Fibroblast of upper back skin (primary cell): ENCODE measurements at places on chromosomes 7 and 10.

GRCh38 chr10:102408728-102409603 is 9.6 kb downstream of the PSD start:
- DNase-seq = peak; percentile 43

DNA sequence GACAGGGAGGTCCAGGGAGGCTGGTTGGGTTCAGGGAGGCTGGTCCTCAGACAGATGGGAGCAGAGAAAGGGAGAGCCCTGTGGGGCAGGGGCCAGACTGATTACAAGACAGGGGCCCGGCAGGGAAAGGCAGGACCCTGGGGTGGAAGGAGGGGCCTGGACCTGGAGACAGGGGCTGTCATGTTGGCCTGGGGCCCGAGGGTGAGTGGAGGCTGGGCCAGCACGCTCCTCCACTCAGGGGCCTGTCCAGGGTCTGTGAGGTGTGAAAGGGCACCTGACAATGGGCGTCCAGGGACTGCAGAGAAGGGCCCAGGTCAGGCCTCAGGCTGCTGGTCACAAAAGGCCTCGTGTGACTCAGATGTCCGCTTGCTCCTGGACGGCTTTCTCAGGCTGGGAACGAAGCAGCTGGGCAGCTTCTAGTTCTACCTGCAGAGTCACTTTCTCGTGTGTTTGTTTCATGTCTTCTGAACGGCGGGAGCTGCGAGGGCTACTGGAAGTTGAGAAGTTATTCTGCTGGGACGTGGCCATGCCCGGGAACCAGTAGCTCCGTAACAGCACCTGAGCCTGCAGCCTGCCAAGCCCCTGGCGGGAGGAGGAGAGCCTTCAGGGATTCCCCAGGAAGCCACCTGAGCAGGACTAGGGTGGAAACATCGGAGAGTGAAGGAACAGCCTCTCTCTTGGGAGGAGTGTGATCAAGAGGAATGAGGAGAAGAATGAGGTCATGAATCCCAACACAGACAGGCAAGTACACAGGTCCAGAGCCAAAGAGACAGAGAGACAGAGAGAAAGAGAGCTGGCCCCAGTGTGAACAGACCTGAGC is 65.8 kb downstream of the KLF6 start:
- no peak for DNase-seq

GRCh38 chr7:26627891-26628341 is 236.5 kb downstream of the SKAP2 start:
- no peak for DNase-seq

DNA sequence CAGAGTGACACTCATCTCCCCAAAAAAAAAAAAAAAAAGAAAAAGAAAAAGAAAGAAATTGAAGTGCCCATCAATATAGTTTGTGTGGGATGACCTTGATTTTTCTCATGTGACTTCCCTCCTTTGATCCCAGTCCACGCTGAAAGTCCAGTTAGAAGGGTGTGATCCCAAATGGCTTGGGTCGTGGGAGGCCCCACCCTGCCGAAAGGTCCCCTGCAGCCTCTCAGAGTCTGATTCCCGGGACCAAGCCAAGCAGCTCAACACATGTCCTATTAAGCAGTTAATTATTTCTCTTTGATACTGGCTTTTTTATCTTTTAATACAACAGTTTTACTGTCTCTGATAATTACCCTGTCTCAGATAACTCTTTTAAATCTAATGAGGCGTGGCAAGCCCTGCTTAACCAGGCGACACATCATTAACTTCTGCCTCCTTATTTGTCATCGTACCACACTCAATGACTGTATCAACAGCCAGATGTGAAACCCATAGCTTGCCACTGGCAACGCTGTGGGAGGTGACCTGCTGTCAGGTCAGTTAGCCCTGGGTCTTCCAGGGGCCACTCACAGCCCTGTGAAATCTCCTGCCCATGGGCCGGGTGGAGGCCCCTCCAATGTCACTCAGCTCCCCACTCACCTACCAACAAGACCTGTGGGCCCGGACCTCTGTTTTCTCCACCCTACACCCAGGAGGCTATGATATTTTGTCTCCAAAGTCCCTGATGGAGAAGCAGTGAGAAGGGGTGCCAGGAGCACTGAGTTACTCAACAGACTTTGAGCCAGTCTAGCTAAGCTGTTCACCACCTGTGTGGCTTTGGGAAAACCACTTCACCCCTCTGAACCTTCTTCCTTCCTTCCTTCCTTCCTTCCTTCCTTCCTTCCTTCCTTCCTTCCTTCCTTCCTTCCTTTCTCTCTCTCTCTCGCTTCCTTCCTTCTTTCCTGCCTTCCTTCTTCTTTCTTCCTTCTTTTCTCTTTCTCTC is 110.0 kb upstream of the SFMBT2 start:
- DNase-seq = no peak

GRCh38 chr10:48604991-48605508 is at the start of gene ARHGAP22:
ARHGAP22 (minus strand) TSS chr10:48605073; CDS start chr10:48604796, 277 bp downstream.
- no peak for DNase-seq

DNA sequence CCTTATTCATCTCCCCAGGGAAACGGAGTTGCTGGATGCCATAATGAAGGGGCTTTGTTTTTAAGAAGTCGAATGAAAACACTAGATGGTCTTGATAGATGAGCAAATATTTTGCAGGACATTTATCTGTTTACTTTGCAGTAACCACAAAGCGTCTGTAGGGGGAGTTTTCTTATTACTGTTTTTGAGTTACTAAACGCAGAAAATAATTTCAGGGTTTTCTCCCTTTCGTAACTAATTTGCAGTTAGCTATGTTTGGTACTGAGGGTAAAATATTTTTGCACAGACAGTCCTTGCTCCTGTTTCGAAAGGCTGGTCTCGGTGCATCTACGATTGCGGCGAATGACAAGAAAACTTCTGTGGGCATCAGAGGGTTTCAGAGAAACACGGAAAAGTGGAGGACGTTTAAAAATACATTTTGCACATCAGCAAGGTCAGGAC is 505.6 kb upstream of the MKI67 start:
- peak; percentile 48 for DNase-seq

GRCh38 chr10:51406581-51406980 is 292.8 kb downstream of the CSTF2T start:
- DNase-seq = no peak

- no peak for DNase-seq
Observed at GRCh38 chr10:95783741-95784140, 27.8 kb downstream of the ENTPD1 start.

DNA sequence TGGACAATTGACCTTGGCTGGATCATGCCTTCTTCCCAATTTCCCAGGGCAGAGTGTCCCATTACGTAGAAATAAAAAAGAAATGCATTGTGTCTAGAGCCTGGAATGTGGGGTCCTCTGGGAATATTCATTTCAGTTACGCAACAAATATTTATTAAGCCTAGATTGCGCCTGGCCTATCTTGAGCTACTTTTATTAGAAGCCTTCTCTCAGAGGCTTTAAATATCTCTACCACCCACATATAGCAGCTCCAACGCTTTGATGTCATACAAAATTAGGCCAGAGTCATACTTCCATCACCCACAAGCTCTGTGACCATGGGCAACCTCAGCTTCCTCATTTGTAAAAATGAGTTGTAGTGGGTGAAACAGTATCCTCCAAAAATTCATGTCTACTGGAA is 24.9 kb upstream of the CARD11 start:
- no peak for DNase-seq

GRCh38 chr7:8724080-8724718 is 290.8 kb downstream of the NXPH1 start:
- no peak for DNase-seq

DNA sequence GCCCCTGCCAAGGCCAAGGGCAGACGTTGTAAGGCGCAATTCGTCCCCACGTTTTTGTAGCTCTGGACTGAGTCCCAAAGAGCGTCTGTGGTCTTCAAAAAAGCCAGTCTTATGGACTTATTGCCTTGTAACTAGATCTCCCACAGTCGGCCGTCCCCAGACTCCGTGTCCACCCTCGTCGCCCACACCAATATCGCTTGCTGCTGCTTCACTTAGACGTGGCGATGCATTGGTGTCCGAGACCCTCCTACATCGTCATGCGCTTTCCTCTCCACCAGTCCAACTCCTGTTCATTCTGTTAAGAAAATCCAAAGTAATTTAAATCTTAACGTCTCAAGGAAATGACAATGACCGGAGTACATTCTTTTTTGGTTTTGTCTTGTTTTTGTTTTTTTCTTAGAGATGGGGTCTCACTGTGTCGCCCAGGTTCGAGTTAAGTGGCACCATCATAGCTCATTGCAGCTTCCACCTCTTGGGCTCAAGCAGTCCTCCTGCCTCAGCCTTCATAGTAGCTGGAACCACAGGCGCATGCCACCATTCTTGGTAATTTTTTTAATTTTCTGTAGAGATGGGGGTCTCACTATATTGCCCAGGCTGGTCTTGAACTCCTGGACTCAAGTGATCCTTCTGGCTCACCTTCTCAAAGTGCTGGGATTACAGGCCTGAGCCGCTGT is 851 bp downstream of the KIFBP start:
- DNase-seq = peak; percentile 6

GRCh38 chr10:74949843-74950765 is 123.7 kb downstream of the KAT6B start:
- DNase-seq = no peak

- peak; percentile 14 for DNase-seq
Observed at GRCh38 chr10:58189269-58189668, 78.4 kb downstream of the IPMK start.

DNA sequence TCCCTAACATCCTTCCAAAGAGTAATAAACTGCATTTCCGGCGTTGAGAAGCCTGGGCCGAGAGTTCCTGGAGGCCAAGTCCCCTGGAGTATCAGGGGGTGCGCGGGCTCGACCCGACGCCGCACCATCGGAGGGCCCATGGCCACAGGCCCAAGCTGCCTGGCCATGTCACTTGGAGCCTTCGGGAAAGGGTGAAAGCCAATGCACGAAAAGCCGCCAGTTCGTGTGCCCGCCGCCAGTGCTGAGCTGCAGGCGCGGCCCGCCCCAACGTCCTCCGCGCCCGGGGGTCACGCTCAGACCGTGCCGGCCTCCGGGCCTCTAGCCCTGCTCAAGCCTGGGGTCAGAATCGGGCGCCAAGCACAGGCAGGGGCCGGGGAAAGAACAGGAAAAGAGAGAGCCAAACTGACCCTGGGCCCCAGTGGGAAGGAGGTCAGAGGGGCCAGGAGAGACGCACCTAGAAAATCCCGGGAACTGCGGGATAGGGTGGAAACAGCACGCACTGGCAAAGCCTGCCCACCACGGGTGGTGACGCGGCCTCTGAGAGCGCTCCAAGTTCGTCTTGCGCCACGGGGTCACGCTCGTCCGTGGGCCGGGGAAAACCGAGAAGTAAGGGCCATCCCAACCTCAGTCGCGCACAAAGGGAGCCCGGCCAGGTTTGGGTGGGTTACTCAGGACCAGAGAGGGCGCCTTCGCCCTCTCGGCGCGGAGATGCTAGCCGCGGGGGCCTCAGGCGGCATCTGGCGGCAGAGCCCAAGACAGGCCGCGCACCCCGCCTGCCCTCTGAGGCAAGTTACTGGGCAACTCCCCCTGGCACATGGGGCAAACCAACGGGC is 4.2 kb upstream of the EBF3 start:
- no peak for DNase-seq

- DNase-seq = peak; percentile 47
Observed at GRCh38 chr10:91909117-91909677, at the start of gene FGFBP3. FGFBP3 (minus strand) TSS chr10:91909486; CDS start chr10:91908969, 517 bp downstream.

DNA sequence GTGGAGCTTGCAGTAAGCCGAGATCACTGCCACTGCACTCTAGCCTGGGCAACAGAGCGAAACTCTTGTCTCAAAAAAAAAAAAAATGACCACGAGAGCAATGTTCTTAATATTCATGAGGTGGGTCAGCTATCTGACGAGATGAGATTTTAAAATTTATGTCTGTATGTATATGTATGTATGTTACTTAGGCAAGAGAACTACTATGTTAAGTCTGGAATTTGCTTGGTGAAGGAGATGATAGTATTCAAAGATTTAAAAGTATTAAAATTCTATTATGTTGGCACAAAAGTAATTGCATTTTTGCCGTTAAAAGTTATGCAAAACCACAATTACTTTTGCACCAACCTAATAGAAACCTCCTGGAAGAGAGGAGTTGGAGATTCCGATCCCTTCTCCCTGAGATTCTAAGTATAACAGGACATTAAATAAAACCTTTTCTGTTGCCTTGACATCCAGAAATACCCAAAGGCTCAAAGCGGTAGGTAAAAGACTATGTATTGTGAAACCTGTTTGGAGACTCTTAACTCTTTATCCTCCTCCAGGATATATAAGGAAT is 114.3 kb upstream of the TNS3 start:
- peak; percentile 34 for DNase-seq

GRCh38 chr7:114356133-114356532 is 58.5 kb upstream of the FOXP2 start:
- DNase-seq = peak; percentile 10

DNA sequence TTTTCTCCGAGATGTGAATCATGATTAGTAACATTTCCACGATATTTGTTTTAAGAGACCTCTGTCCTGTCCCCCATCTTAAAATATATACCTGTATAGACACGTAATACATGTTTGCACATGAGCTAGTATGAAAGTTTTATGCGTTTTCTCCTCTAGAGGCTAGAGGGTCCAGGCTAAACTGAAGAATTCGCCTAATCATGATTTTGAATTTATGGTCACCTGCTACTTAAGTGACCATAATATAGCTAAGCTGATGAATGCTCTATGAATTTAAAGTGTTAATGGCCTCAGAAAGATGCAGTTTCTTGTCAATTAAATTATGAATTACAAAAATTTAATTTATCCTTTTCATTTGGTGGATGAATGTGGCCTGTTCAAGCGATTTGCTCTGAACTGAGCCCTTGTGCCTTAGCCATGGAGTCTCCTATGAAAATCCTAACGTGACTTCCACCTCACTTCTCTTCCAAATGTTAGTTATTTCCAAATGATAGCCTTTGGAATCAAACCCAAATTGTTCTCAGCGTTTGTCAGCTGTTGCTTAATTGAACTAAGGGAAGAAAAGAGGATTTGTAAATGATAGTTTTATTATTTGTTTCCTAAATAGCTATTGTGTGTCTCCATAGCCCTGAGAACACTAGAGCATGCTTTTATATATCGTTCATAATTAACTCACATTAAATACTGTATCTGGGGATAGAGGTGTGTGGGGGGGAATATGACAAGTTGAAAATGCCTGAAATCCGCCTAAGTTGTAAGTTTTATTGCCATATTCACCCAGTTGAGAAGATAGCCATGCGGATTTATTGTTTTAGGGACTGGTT is 2.3 kb downstream of the CELF2 start:
- no peak for DNase-seq

DNA sequence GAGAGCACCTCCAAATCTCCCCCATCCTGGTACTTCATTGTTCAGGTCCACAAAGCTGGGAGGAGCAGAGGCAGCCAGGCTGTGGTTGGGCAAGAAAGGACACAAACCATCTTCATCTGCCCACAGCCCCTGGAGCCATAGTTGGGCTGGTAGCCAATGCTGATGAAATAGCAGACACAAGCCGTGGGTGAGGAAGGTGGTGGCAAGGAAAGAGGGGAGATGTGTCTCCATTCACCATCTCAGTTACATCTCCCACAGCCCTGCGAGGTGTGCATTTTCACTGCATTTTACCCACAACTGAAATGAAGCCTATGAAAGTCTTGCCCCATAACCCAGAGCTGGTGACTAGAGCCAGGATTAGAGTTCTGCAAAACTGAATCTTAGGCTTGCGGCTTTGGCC is 35.0 kb downstream of the PIK3AP1 start:
- DNase-seq = no peak

DNA sequence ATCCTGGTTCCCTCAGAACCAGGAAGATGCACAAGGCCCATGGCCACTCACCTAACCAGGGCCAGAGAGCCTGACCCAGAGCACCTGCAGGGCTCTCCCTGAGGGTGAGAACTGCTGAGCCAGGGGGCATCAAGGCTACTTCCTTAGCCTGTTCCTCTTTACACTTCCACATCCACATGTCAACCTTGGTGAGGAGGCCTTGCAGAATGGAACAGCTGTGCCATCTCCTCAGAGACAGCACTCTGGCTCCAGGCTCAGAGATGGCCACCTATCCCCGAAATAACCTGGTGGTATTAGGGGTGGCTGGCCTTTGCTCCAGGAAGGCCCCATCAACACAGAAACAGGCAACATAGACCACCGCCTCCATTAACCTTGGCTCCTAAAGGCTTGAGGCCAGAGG is 473.0 kb downstream of the RPS24 start:
- no peak for DNase-seq
